ENCODE measurements at places on chromosomes 5 and 9. TPM values are rescaled to one million over a fixed set of nuclear protein-coding genes. Genes with fewer than 3 reads are reported as not detected.
A peak's percentile ranks its signal among the peaks of the same experiment; 100 is the strongest.

GRCh38 chr5:40409601-40410000 lies 270.1 kb upstream of the PTGER4 start:
- DNase-seq: no peak

GRCh38 chr5:158709279-158709678 lies 390.4 kb downstream of the EBF1 start:
- no peak for DNase-seq

SPINK6 gene
- not detected for total RNA-seq

DNA sequence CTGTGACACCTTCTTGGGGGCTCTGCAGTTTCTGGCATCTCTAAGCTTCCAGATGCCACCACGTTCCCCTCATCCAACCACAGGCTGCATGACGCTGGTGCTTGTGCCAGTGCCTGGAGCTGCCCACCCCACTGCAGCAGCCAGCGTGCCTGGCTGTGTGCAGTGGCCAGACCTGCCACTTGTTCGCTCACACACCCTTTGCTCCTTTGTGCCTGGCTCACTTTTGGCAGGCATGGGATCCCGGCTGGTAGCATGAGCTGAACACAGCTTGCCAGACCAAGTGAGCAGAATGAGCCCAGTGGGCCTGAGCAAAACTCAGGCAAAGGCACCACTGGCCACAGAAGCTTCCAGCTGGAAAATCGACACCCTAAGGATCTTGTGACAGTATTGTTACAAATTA lies 562.9 kb upstream of the ACO1 start:
- no peak for DNase-seq

GRCh38 chr5:7686794-7687193 lies 164.1 kb downstream of the CFAP90 start:
- no peak for DNase-seq

DNA sequence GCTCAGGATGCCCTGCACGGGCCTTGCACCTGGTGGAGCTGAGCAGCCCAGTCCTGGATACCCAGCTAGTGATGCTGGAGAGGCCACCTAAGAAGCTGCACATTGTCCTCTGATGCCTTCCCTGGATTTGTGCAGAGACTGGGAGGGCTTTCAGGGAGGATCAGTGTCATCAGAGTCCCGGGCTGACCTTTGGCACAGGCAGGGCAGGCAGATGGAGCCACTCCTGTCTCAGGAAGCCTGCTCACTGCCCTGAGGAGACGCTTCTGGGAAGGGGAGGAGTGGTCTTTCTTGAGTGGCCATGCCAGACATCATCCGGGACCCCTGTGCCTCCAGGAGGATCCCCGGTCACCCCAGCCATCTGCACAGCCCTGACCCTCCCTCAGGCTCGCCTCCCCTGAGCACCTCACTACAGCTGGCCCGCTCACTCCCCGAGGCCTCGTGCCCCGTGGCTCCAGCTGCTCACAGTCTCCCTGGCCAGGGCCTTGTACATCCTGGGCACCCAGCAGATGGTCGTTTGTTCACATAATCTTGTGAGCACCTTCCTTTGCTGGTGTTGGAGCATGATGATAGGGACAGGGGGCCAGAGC lies 47.2 kb upstream of the FCN2 start:
- DNase-seq: no peak

IFNK gene
- total RNA-seq: not detected

GRM6 gene
- not detected for total RNA-seq

DNA sequence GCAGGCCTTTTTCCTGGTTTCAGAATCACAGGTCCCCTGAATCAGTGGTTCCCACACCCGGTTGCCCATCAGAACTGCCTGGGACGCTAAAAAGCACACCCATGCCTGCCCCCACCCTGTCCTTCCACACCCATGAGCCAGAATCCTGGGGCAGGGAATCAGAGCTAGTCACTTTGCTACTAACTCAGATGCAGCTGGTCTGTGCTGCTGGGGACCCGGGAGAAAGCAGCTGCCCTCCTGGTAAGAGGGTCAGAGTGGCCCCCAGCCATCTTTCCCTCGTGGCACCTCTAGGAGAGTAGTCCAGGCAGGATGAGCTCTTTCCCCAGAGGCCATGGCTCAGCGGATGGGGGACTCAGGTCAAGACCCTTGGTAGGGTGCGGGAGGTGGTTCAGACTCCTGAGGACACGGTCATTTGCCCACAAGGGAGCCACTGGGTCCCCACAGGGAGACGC lies 11.3 kb upstream of the NUP214 start:
- DNase-seq: no peak

GRCh38 chr9:36765468-36766341 lies 193.0 kb downstream of the MELK start:
- DNase-seq: peak; percentile 41

- DNase-seq: peak; percentile 81
Observed at GRCh38 chr5:36875051-36875789, 1.3 kb upstream of the NIPBL start.

GRCh38 chr9:32554107-32554506 lies 1.7 kb upstream of the TOPORS start:
- peak; percentile 11 for DNase-seq

CCL28 gene
- 0.25 TPM for total RNA-seq

DNA sequence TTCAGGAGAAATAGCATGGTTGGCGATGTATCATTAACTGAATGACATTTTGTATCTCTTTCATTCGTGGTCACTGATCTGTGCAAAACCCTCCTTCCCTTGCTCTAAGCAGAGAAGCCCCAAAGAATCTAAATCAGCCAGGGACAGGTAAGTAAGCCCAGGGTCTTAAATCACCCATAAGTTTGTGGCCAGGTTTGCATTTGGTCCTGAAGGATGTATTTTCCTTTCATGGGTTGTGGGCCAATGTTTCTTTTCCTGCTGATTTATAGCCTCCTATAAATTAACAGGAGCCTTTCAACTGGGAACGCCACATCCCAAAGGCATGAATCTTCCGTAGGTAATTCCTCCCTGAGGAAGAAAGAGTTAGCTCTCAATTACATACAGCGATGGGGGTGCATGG lies 217.5 kb upstream of the TNC start:
- DNase-seq: no peak

DNA sequence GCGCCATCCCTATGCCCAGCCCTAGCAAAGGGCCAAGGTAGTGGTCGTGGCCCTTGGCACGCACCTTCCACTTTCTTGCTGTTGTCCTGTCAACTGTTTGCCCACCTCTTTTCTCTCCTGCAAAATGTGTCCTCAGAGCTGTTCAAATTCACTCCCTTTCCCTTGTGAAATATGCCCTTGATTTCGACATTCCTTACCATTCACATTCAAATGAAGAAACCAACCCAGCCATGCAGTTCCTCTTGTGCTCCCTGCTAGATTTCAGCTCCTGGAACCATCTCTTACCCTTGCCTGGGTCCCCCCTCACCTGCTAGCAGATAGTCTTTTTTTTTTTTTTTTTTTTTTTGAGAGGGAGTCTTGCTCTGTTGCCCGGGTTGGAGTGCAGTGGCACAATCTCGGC lies 19.6 kb upstream of the HRH2 start:
- DNase-seq: no peak

- no peak for DNase-seq
Observed at GRCh38 chr9:101415578-101415977, 16.9 kb downstream of the ZNF189 start.

BHMT2 gene
- total RNA-seq: 4.4 TPM

DNA sequence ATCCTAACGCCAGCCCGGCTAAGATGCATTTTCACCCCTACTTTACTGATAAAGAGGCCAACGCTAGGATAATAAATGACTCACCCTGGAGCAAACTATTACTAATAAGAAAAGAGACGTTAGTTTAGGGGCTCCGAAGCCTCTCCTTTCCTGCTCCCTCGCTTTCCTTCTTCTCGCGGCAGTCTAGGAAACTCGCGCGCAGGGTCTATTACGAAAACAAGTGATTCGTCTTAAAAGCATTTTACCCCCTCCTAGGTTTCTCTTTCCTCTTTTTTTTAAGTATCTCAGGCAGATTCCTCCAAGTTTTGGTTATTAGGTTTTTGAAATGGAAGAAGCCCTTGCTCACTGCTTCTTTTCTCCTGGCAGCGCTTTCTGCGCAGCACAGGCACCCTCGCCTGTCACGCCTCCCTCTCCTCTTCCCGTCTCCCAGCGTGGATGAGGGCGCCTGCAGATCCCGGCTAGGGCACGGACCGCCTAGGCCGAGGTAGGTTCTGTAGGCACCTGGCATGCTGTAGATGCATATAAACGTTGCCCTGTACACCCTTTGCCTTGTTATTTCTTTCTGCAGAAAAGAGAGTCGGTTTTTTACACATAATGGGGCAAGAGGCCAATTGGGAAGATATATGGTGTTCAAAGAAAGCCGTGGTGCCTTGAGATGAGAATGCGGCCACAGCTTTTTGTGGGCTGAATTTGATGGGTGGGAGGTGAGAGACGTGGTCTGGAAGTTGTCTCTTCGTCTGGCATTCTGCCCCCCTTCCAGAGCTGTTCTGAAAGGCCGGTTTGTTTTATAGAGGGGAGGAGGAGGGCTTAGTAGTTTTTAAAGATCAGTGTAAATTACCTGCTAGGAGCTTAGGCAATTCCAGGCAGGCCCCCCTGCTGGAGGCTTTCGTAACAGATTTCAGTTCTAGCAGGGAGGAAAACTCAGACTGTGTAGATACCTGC lies 983 bp downstream of the GCNT1 start:
- peak; percentile 86 for DNase-seq

GRCh38 chr5:116448870-116449427 lies 125.7 kb downstream of the SEMA6A start:
- DNase-seq: no peak

GRCh38 chr5:140058212-140058932 lies 15.3 kb upstream of the NRG2 start:
- DNase-seq: no peak

PRKAA1 gene
- 74.2 TPM for total RNA-seq

DNA sequence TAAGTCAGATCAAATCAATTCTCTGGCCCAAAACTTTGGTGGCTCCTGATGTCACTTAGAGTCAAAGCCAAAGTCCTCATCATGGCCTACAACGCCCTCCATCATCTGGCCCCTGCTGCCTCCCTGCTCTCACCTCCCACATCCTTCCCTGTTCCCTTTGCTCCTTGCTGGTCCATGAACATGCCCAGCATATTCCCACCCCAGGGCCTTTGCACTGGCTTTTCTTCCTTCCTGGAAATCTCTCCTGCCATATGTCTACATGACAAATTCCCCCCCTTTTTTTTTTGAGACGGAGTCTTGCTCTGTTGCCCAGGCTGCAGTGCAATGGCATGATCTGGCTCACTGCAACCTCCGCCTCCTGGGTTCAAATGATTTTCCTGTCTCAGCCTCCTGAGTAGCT lies 11.1 kb upstream of the PSD2 start:
- no peak for DNase-seq

DNA sequence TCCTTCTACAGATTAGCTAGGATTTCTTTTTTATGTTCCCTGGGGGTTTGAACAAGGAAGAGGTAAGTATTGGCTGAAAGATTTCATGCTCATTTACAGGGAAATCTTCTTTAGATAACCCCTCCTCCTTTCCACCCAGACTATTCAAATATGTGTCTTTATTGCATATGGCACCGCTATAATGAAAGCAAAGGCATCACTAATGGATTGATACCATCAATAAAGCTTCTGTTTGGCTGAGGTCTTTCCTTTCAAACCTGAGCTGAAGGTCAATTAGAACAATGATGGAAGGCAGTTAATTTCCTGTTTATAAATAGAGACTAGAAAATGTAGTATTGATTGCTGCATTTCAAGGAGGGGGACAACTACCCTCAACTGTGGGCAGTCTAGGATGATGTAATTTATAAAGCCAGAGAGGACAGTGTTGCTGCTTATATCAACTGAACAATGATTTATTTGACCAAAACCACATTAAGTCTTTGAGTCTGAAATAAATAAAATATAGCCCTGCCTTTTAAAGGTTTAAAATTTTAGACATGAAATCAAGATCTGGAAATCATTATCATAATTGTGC lies 132.9 kb downstream of the SGCD start:
- no peak for DNase-seq

- DNase-seq: peak; percentile 53
Observed at GRCh38 chr5:151694035-151694485, 7.3 kb upstream of the SPARC start.

DNA sequence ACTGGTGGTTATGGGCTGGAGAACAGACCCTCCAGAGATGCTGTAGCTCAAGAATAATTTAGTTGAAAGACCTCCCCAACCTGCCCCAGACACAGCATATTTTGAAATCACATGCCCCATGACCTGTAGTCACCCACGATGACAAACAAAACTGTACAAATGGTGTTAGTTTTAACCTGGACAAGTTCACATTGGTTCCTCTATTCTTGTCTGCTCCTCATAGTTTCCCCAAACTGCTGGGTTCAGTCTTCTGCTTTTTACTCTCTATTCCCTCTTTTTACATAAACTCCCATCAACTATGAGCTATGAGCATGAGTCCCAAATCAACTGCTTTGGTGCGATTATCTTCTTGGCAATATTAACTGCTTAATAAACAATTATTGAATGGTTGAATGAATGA lies 365.3 kb upstream of the CLINT1 start:
- no peak for DNase-seq

- no peak for DNase-seq
Observed at GRCh38 chr9:94908583-94909249, 182.2 kb downstream of the AOPEP start.

GRCh38 chr5:60822285-60822556 lies 21.8 kb downstream of the ELOVL7 start:
- no peak for DNase-seq

- peak; percentile 71 for DNase-seq
Observed at GRCh38 chr9:91775011-91775707, 174.9 kb downstream of the ROR2 start.

DNA sequence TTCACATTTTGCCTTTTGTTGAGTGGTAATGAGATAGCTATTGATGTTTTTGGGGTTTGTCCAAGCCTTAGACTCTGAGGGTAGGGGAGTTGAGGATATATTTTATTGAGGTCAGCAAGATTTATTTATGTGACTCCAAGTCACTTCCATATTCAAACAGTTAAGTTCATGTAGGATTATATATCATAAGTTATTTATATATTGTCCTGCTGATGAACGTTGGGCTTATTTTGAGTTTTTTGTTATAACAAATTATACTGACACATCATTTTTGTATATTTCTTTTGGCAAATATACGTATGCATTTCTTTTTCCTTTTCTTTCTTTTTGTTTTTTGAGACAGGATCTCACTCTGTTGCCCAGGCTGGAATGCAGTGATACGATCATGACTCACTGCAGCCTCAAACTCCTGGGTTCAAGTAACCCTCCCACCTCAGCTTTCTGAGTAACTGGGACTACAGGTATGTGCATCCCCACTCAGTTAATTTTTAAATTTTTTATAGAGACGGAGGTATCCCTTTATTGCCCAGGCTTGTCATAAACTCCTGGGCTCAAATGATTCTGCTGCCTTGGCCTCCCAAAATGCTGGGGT lies 23.5 kb upstream of the IL12B start:
- DNase-seq: no peak

- DNase-seq: no peak
Observed at GRCh38 chr9:5895782-5896181, 5.1 kb downstream of the MLANA start.

DNA sequence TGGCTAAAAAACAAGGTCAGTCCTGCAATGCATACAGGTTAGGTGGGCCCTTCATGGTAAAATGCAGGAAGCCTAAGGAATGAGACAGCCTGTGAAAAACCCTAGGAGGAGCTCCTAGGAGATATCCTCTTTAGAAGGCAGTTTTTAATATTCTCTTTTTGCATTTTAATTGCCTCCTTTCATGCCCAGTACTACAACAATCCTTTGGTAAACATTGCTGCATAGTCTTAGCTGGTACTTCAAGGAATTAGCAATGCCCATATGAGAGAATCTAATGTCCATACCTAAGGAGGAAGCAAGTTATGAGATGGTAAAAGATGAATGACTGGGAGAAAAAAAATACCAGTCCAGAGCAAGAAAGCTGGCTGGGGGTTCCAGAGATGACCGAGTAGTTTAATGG lies 61.0 kb downstream of the NREP start:
- DNase-seq: no peak
